NCI-H774 (cell line): ENCODE measurements at places on chromosomes 6 and 20.

- DNase-seq, result no peak
These were observed 63.3 kb downstream of the FAM50B start for GRCh38 chr6:3912361-3913076.

DNA sequence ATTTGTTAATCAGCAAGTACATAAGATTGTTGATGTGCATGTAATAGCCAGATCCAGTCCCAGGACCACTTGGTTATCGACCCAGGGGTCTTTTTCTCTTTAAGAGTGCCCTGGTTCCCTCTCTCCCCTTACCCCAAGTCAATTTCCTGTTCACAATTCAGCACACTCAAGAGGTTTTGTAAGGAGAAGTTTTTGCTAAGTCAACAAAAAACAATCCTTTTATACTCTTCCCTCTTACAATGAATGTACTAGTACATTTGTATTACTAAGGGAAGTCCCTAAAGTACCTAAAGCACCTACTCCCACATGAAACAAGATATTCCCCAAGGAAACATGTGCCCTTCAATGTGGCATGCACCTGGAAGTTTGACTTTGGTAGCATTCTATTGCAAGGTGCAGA is 1.6 kb upstream of the NT5DC1 start:
- no peak for DNase-seq

DNA sequence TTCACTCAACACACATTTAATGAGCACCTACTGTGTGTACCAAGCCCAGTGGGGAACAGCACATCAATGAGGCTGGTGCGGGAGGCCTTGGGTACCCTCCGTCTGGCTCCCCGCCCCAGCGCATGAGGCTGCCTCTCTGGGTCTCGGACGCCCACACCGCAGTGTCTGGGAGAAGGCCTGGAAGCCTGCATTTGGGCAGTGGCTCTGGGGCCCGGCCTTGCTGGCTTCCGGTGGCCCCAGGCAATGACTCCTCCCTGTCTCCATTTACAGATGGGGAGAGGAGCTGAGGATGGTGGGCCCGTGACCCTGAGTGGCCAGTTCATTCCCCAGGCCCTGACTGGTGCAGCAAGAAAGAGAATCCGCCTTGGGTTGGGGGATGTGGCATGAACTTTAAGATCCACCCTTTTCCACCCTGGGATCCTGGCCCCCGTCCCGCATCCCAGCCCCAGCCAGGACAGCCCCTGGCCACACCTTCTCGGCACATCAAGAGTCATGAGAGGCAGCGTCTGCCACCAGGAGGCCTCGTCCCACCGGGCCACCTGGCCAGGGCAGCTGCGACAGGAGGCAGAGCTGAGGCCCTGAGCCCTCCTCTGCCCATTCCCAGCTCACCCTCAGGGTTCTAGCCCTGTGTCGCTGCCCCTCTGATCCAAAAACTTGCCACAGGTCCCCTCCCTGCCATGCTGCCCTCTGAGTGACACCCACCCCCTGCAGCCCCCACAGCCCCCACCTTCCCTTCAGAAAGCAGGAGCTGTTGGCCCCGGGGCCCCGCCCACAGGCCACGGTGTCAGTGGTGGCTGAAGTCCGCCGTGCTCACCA is 17.5 kb upstream of the MRGBP start:
- DNase-seq, result no peak

DNA sequence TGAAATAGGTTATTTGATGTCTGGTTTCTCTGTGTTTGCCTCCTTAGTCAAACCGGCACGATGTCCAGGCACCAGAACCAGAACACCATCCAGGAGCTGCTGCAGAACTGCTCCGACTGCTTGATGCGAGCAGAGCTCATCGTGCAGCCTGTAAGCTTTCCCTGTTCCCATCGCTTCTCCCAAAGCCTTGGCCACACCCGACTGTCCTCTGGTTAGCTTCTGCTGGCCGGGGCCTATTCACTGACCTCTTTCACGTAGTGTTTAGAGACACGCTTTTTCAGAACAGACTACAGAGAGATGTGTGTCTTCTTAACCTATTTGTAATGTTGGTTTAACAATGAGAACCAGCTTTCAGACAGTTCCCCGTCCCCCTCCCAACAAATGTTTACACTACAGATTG is 14.2 kb downstream of the DSP start:
- no peak for DNase-seq

DNA sequence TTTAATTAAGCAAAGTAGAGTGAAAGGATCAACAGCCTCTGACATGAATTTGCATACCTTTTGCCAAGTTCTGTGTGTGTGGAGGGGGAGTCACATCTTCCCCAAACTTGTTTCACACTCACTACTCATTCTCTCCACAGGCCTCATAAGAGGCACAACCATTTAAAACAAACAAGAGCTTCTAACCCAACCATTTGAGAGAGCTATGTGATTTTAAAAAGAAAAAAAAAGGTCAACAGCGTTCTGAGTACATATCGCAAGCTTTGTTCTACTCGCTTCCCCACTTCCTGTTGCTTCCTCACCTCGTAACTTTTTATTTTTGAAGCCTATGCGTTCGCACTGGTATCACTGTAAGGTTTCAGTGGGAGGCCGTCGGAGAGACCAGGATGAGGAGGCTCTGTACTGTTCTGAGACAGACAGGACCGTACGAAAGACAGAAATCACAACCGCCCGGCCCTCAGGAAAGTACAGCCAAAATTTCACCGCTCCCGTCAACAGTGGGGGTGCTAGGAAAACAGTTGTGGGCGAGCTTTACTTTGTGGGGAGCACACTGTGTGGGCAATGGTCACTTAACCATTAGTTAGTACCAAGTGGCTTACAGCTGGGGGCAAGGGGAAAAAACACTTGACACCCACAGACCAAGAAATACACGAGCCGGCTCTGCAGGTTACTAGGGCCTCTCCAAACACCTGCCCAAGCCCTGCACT is 61.3 kb downstream of the TRERF1 start:
- DNase-seq, result no peak

GRCh38 chr6:2514965-2515543 is 235.7 kb downstream of the MYLK4 start:
- no peak for DNase-seq

DNA sequence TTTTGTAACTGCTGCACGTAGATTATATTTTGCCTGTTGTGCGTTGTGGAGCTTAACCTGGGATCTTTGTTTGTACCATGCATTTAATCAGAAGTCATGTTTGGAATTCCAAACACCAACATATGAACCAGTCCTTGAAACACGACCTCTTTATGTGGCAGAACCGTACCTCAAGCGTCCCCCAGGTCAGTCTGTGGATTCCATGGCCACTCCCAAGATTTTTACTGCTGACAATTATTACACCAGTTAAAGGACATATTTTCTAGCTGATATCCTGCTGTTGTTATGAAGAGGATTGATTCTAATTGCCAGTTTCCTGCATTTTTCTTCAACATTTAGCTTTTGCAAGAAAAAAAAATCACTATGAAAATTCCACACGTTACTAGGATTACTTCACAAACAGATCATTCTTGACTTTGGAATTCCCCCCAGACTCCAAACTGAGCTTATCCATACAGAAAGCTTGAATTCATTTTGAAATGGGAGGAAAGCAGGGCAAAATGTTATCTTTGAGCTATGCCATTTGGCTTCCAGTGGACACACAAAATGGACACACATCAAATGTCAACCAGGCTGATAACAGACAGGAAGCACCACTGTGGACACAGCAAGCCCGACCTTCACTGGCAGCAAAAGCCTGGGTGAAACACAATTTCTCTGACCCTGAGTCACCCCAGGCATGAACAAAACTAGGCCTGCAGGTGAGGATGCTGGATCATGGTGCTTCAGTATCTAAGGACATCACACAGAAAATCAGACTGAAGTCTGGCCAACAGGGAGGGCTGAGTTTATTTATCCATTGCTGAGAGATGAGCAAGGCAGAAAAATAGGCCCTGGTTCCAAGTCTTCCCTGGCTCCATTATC is 542.9 kb upstream of the JAG1 start:
- no peak for DNase-seq

- DNase-seq, result no peak
These were observed 45.3 kb upstream of the RAB32 start for GRCh38 chr6:146498309-146498708.

GRCh38 chr6:143940011-143940597 is 68.0 kb downstream of the PLAGL1 start:
- no peak for DNase-seq

DNA sequence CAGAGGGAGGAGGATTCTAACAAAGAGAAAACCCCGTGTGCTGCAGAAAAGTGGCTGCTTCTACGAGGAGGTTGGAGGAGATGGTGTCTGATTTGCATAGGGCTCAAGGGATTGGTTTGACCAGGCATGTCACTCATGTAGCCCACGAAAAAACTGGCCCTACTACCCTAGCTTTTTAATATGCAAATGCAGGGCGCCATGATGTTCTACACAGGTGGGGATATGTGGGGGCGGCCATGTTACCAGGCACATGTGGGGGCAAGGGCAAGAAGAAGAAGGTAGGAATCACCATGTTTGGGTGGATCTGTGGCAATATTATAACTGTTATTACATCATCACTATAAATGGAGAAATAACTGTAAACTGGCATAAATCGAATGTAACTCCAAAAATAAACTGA is 9.9 kb downstream of the KIAA1755 start:
- no peak for DNase-seq
